KG1 (cell line): ENCODE measurements at places on chromosomes 7 and 10.

DNA sequence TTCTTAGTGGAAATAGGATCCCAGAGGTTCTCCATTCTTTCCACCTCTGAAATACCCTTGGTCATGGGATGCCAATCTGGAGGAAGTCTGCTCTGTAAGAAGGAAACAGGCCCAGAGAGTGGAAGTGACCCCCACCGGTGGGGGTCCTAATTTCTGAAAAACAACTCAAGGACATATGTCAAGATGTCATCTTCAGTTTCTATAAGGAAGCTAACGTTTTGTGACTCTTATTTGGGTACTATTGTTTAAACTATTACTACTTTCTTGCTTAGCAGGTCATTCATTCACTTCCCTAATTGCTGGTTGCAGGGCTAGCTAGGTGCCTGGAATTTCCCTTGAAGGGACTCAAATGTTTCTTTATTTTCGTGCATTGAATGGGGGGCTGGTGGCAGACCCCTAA is 1.9 kb upstream of the ZNF775 start:
- no peak for DNase-seq

GRCh38 chr10:70500812-70501301 is 22.3 kb downstream of the PALD1 start:
- no peak for DNase-seq

GRCh38 chr7:55172161-55172560 is 153.3 kb downstream of the EGFR start:
- no peak for DNase-seq

DNA sequence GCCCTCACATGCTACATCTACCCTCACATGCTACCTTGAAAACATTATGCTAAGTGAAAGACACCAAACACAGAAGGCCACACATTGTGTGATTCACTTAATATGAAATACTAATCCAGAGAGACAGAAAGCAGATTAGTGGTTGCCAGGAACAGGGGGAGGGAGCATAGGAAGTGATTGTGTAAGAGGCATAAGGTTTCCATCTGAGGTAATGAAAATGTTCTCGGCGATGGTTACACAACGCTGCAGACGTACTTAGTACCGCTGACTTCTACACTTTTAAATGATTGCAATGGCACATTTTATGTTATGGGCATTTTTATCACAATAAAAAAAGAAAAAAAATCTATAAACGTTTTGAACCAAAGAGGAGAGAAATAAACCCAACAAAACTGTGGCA is 742.3 kb downstream of the TYW1 start:
- DNase-seq = no peak

DNA sequence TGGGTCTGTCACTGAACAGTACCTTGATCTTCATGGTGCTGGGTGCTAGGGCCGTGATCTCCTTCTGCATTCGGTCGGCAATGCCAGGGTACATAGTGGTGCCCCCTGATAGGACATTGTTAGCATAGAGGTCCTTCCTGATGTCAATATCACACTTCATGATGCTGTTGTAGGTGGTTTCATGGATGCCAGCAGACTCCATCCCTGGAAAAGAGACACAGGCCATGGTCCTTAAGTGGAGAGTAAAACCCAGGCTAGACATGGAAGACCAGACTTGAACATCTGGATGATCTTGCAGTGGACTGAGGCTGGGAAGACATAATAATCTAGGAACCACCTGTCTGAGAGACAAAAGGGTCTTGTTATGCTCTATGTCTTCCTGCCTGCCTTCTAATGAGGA is 14.5 kb downstream of the ACTA2 start:
- DNase-seq = no peak

- DNase-seq = no peak
Observed at GRCh38 chr7:156975620-156976019, 26.1 kb downstream of the NOM1 start.

- DNase-seq = no peak
Observed at GRCh38 chr7:2266911-2267310, 24.9 kb downstream of the NUDT1 start.

DNA sequence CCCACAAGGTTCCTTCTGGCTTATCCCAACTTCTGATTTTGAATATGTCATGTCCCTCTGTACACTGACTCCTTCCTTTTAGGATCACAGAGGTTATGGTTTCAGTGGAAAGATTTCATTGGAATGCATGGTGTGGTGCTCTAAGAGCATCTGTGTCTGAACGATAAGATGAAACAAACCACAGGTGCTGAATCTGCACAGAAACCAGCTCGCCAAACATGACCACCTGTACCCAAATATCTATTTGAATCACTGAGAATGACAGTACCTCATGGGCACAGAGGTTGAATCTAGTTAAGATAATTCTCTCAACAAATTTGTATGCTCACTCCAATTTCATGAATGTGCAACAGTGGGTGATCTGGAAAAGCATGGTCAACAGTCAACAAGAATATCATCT is 105.3 kb downstream of the DGKI start:
- DNase-seq = no peak

DNA sequence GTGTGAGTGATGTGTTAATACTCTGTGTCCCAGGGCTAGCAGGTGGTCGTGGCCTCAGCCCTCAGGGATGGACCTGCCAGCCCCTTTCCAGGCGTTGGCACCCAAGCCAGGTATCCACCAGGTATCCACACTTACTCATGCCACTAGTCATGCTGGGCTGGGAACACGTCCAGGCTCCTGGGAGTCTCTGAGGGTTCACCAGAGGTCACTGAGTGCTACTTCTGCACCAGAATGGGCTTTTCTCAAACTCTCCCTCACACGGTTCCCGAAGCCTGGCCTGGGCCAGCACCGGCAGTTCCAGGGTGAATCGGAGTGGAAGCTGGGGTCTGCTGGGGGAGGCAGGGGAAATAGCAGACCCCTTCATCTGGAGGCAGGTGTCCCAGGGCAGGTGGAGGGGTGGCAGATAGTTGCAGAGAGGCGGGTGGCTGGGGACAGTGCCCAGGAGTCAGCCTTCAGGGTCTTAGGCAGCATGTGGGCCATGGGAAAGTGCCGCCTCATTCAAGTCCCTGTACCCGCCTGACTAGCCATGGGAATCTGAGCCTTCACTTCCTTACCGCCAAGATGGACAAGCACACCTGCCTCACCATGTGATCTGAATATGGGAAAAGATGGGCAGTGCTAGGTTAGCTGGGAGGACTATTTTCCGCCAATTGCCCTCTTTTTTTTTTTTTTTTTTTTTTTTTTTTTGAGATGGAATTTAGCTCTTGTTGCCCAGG is 95.5 kb upstream of the GTF2I start:
- DNase-seq = no peak

DNA sequence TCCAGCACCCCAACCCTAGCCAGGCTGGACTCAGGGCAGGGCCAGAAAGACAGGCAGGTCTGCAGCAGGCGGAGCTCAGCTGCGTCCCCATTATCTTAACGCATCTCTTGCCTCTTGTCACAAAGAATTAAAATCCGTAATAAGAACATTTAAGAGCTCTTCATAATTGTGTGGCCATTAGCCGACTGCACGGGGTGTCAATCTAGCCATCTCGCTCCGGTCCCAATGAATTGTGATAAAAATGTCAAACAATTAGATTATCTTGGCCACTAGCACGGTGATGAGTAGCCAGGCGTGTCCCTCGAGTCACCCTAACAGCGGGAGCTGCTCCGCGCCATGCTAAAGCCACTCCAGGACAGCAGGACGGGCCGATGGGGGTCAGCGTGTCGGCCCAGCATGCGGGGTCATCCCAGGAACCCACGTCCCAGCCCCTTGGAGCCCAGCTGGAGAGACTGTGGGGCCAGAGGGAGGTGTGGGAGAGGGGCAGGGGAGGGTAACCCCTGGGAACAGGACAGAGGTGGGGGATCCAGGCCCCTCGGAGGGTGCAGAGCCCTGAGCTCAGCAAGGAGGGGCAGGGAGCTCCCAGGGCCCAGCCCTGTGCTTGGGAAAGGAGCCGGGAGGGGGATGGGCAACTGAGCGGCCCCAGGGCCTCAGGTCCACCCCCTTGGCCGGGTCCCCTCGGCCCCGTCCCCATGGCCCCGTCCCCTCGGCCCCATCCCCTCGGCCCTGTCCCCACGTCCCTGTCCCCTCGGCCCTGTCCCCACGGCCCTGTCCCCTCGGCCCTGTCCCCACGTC is 17.7 kb upstream of the NKX6-2 start:
- DNase-seq = no peak

- no peak for DNase-seq
Observed at GRCh38 chr10:4294996-4295792, 510.2 kb upstream of the KLF6 start.

GRCh38 chr10:112509558-112510291 is 62.7 kb downstream of the VTI1A start:
- no peak for DNase-seq
